ENCODE measurements at places on chromosomes 11 and 22. TPM values are rescaled to one million over a fixed set of nuclear protein-coding genes. Genes with fewer than 3 reads are reported as not detected.

OR8G1 gene
- total RNA-seq: not detected

CLDN5 gene
- total RNA-seq: 0.26 TPM

OR51I1 gene
- total RNA-seq: not detected

MS4A4E gene
- total RNA-seq: not detected

TMEM121B gene
- 8.1 TPM for total RNA-seq

TIMM10 gene
- total RNA-seq: 126 TPM

BMAL1 gene
- total RNA-seq: 3.3 TPM

FXYD6 gene
- 16.3 TPM for total RNA-seq

CCDC88B gene
- 11.2 TPM for total RNA-seq

SMCO4 gene
- total RNA-seq: 41.1 TPM

DNA sequence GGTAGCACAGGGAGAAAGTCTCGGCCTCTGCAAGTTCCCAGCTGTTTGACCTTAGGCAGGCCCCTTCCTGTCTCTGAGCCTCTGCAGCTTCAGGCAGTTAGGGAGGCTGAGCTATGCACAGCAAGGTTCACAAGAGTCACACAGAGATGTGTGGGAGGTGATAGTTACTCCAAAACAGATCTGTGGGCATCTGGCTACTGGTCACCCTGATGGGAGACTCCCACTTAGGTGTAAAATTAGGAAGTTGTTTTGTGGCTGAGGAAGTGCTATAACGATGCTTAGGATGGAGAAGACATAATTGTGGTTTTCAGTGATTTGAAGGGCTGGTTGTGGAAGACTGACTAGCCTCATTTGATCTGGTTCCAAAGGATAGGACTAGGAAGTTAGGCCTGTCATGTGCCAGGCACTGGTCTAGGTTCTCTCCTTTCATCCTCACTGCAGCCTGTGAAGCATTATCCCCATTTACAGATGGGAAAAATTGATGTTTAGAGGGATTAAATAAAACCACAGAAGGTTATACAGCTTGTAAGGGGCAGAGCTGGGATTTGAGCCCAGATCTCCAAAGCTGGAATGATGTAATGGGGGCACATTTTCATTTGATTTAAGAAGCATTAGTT lies 13.5 kb downstream of the ACO2 start:
- no peak for DNase-seq

- no peak for DNase-seq
Measured at GRCh38 chr11:45264839-45265515, 21.2 kb downstream of the SYT13 start.

DNA sequence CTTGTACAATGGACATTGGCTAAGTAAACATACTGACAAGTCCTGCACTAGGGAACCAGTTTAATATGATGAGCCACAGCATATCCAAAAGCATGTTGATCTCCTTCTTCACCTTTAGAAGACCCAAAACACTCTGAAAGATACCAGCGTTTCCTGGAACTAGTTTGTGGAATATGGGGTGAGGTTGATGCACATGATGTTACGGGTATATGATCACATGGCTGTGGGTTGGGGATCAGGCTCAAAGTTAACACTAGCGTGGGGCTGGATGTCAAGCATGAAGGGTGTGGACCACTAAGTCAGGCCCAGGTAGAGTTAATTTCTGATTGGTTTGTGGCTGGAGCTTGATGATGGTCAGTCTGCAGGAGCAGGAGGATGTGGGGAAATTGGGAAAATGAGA lies 9.0 kb downstream of the IGLL5 start:
- no peak for DNase-seq

- no peak for DNase-seq
Measured at GRCh38 chr11:68412593-68413475, 47.7 kb upstream of the PPP6R3 start.

DNA sequence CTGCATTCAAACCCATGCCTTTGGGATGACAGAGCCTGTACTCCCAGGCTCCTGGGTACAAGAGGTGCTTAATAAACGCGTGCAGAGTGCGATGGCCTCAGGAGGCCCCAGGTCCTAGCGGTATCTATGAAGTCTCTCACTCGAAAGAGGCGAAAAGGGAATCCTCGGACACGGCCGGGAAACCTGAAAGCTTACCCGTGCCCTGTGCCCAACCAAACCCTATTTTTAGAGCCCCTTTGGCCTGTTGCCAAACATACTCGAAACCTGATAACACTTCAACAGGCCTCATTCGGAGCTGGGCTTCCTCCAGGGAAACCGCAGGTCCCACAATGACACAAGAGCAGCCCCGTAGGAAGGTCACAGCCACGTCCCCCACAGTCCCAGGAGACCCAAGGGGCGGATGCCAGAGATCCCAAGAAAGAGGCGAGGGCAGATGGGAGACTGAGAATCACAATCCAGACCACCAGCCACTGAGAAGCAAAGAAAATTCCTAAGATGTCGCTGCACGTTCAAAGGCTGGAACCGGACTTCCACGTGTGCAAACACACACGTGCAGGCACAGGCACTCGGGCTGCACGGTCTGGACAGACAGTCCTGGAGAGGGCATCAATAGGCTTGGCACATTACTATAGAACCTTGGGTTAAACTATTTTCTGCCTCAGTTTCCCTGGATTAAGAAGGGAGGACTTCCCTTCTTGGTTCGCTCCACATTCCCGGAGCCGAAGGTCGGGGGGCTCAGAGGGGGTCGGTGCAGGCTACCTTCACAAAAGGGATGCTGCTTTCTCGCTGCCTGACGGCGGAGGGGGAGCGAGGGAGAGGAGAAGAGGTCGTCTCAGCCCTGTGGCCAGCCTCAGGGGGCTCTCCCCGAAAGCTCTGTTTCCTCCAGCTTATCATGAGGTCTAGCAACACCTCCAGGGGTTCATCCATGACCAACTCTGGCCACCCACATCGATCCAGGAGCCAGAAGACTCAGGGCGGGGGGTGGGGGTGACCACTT lies 8.2 kb downstream of the PDGFB start:
- DNase-seq: no peak

- DNase-seq: no peak
Measured at GRCh38 chr22:20131597-20131858, at the start of gene ZDHHC8. Gene ZDHHC8 (plus strand): TSS chr22:20131804. CDS start chr22:20131948, 144 bp downstream.

DNA sequence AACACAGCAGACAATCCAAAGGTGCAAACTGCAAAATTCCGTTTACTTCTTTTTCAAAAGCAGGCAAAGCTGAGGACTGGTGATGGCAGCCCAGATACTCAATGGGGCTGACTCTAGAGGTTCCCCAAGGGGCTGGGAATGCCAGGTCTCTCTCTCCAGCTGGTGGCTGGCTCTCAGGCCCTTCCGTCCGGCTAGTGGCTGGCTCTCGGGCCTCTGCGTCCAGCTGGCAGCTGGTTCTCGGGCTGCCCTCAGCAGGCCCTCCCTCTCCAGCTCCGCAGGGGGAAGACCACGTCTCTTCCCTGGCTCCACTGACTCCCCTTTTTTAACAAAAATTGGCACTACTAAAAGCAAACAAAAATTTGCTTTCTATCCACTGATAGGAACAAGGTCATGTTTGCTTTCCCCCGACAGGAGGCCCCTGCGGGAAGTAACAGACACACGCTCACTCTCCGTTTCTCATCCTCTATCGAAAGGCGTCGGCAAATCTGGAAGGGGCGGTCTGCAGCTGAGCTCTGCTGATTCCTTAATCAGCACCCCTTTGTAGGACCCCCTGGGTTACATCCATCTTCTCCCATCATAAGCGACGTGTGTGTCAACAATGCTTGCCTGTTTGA lies 381.4 kb downstream of the BRD1 start:
- DNase-seq: no peak

GRCh38 chr11:116844722-116845121 lies 7.3 kb upstream of the APOA1 start:
- no peak for DNase-seq

- no peak for DNase-seq
Measured at GRCh38 chr11:108906826-108907225, 242.0 kb downstream of the DDX10 start.

DNA sequence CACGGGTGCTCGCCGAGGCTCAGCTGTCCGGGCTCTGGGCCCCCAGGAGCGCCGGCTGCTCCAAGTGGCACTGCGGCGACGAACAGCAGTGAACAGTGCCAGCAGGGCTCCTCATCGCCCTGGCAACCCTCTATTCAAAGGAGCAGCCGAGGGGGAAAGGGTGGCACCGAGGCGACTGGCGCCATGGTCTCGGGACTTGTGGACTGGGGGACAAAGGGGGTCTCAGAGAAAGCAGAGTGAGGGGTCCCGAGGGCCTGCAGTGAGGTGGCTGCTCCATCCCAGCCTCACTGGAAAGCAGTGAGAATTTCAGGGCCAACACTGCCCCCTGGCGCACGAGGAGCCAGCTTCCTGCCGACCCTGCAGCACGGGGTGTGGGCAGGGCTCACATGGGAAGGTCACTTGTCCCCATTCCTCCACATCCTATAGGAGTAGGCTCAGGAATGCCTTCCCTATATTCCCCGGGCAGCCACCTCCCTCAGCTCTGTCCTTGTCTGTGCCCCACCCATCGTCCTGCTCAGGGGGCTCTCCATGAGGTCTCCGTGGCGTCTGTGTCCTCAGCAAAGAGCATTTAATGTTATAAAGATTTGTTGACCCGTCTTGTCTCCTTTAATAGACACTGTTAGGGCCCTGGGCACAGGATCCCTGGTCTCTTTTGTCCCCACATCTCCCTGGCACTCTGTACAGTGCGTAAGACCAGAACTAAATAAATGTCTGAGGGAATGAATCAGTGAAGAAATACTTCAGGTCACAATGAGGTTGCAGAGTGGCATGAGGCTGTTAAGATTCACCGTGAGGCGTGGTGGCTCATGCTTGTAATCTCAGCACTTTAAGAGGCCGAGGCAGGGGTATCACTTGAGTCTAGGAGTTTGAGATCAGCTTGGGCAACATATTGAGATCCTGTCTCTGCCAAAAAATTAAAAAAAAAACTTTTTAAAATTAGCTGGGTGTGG lies 26.4 kb downstream of the LRFN4 start:
- DNase-seq: peak; percentile 91

- no peak for DNase-seq
Measured at GRCh38 chr11:114063829-114064201, 4.3 kb downstream of the ZBTB16 start.

GRCh38 chr11:68763181-68763721 lies 11.9 kb upstream of the TESMIN start:
- no peak for DNase-seq

DNA sequence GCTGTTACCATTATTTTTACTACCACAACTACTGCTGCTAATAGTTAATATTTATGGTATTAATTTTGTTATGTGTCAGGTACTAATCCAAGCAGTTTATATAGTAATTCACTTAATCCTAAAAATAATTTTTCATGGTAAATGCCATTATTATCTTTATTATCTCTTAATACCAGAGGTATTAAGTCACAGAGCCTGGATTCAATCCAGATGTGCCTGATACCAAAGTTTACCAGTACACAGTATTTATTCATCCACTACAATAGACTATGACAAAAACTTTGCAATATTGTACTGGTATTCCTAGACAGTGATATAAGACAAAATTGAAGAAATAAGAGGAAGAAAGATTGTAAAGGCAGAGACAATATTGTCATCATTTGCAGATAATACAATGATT lies 24.5 kb downstream of the MAP6 start:
- DNase-seq: no peak

GRCh38 chr11:48052183-48053044 lies 72.1 kb downstream of the PTPRJ start:
- DNase-seq: peak; percentile 65

DNA sequence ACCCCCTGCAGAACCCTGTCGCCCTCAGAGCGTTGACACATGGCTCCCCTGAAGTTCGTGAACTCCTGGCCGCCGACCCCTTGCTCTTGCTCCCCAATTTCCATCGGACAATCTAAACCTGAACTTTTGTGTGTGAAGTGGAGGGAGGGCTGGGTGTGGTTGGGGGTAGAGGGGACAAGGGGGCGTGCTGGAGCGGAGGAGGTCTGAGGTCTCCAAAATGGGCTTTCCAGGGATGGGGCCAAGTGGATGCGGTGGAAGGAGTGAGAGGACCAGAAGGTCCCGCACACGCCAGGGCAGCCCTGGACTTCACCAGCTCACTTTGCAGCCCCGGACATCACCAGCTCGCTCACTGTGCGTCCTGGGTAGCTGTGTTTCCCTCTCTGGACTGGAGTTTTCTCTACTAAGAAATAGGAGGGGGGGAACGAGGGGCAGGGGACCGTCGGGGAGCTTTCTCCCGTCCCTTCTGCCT lies 18.6 kb downstream of the CREB3L1 start:
- DNase-seq: no peak

GRCh38 chr11:33735271-33736147 lies 714 bp downstream of the CD59 start:
- DNase-seq: no peak

DNA sequence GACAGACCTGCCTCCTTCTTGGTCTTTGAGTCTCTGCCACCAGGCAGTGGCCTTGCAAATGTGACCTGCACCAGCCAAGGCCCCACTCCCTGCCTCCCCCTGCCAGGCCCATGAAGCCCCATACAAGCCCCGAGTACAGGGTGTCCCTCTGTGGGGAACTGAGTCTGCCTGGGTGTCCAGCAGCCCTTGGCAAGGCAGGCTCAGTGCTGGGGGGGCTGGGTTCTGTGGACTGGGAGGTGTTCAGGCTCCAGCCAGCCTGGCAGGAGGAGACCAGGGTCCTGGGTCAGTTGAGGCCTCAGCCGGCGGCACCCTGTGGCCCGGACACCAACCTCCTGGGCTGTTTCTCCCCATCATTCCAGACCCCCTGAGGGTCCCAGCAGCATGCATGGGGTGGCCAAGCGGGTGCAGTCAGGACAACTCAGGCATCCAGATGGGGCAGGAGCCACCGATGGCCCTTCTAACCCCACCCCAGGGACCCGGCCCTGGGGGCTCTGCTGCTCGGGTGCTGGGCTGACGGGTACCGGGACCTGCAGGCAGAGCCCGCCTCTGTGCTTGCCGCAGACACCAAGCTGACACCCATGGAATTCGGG lies 5.7 kb downstream of the MUC5AC start:
- no peak for DNase-seq

- no peak for DNase-seq
Measured at GRCh38 chr11:63719987-63720386, 38.7 kb downstream of the RTN3 start.

GRCh38 chr11:131653260-131653659 lies 282.8 kb downstream of the NTM start:
- DNase-seq: no peak

GRCh38 chr22:19818324-19819207 lies 36.1 kb downstream of the GNB1L start:
- DNase-seq: peak; percentile 26

- no peak for DNase-seq
Measured at GRCh38 chr11:125425601-125426000, 70.5 kb downstream of the FEZ1 start.

- DNase-seq: no peak
Measured at GRCh38 chr11:90220391-90220790, 2.5 kb downstream of the CHORDC1 start.

GRCh38 chr22:43831561-43832392 lies 19.7 kb upstream of the EFCAB6 start:
- DNase-seq: no peak
